Natural killer cell treated with Interleukin-12 subunit alpha and Interleukin-12 subunit beta and Interleukin-15 and Interleukin-18, amount 100 ng/mL, for 72 hours (primary cell): ENCODE measurements at places on chromosomes 2 and 18. TPM values are rescaled to one million over a fixed set of nuclear protein-coding genes. Genes with fewer than 3 reads are reported as not detected.
A peak's percentile ranks its signal among the peaks of the same experiment; 100 is the strongest.

- H3K36me3 ChIP-seq = peaks cover 12% of the 10 kb centered on the region
- peaks cover 47% of the 10 kb centered on the region for H3K4me1 ChIP-seq
- no peaks in the 10 kb centered on the region for H3K27me3 ChIP-seq
- no peak for DNase-seq
- H3K4me3 ChIP-seq = peak overlapping the region; percentile 22
Measured at GRCh38 chr2:190891372-190891771, 10.8 kb downstream of the GLS start.

GRCh38 chr18:27413495-27414401, 228.6 kb upstream of the CHST9 start:
- H3K4me3 ChIP-seq = no peak overlapping the region
- no peaks in the 10 kb centered on the region for H3K4me1 ChIP-seq
- no peak overlapping the region for H3K27ac ChIP-seq
- H3K27me3 ChIP-seq = no peaks in the 10 kb centered on the region

- peaks cover 54% of the 10 kb centered on the region for H3K4me1 ChIP-seq
- no peaks in the 10 kb centered on the region for H3K27me3 ChIP-seq
- H3K36me3 ChIP-seq = peaks cover 51% of the 10 kb centered on the region
- H3K27ac ChIP-seq = peak overlapping the region; percentile 72
- H3K4me3 ChIP-seq = peak overlapping the region; percentile 79
Measured at GRCh38 chr2:197121255-197121654, 189.3 kb downstream of the ANKRD44 start.

Gene MSTN
- total RNA-seq = not detected
